ENCODE measurements at places on chromosomes 4 and X.
A peak's percentile ranks its signal among the peaks of the same experiment; 100 is the strongest.

DNA sequence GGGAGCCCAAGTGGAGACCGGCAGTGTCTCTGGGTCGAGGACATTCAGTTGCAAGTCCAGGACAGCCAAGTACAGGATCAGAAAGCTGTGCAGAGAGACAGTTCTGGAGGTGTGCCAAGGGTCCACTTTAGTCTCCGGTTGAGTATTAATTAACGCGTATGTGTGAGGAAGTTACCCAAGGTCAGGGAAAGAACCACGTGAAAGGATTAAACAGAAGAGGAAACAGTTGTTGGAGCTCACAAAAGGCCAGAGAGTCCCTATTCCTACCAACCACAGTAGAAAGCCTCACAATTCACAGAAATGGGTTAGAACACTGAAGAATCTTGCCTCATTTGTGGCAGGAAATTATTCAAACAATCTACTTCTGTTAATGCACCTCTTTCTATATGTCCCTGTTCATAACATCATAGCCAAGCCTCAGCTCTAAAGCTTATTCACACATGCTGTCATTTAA is 17.9 kb upstream of the NSUN7 start:
- no peak for DNase-seq

GRCh38 chrX:143378851-143379250 is 138.4 kb downstream of the SPANXN3 start:
- no peak for DNase-seq

DNA sequence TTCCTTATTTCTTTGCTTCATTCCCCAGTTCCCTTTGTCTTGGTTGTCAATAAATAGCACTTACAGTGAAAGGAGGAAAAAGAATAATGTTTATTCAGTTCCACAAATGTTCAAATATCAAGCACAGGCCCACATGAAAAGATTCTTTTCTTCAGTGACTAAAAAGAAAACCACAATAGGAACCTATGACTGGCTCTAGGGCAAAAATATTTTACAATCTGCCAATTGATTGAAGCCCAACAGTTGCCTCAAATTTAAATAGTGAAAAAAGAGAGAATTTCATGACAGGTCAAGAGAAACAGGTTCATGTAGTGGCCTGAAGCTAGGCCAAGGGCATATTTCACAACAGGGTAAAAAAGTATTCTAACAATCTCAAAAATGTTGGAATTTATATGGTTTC is 553.8 kb downstream of the CENPC start:
- DNase-seq, result no peak

DNA sequence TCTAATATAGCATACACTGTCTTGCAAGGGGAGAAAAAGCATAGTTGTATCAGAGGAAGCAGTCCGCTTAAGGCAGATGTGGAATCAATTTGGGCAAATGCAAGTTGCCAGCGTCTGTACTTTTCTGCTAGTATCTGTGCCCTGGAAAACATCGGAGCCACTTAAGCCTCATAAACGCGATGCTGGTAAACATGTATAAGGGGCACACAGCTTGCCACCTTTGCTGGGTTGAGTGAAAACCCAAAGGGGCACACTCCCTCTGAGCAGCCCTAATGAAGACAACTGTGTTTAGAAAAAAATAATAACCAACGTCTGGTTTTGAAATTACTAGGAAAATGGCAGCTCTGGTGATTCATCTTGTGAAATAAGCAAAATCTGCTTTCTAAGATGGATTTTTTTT is 24.3 kb downstream of the SMIM20 start:
- no peak for DNase-seq

DNA sequence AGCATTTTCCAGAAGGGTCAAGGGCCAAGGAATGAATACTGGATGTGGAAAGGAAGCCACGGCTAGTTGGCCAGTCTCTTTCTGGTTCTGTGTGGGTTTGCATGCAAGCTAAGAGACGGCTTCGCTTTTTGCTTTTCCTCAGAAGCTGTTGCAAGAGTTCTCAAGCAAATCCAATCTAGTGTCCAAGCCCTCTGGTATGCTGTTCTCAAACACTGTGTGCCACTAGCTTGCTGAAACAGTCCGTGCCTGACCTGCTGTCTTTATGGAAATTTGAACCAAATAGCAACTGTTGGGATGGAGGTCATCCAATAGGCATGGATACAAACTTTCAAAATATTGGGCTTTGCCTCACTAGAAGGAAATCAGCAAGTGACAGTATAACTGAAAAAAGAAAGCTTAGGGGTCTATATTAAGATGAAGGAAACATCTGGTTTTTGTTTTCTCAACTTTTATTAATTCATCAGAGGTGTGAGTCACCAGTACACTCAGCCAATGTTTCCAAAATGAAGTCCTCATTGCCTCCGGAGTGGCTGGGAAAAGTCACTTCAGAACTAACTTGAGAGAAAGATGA is 70.5 kb downstream of the SLC9A6 start:
- no peak for DNase-seq

DNA sequence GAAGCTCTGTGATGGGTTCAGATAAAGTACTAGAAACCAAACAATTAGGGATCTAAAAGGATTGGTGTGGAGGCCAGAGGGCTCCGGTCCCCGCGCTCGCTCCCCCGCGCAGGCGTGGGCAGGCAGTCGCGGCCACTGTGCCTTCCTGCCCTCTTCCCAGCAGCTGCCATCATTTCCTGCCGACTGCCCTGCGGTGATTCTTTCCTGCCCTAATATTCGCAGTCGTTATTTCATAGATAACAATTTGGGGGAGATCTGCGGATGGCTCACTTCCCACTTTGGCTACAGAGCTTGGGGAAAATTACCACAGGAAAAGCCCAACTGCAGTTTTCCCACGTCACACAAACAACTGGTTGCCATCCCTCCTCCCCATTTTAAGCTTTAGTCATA is 2.2 kb downstream of the GRIA2 start:
- DNase-seq, result no peak

DNA sequence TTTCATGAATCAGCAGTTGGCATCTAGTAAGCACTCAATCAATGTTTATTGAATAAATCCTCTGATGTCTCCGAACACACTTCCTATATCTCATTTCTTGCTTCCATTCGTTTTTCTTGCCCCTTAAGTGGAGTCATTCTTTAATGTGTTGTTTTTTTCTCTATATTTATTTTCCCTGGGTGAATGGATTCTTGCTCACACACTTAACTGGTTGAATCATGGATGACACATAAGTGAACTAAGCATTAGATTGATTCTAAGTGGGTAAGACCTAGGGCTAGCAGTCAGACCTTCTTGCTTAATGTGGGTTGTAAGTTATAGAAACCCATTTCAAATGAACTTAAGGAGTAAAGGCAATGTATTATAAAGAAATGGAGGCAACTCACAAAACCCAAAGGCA is 111.1 kb downstream of the RTL3 start:
- DNase-seq, result no peak

DNA sequence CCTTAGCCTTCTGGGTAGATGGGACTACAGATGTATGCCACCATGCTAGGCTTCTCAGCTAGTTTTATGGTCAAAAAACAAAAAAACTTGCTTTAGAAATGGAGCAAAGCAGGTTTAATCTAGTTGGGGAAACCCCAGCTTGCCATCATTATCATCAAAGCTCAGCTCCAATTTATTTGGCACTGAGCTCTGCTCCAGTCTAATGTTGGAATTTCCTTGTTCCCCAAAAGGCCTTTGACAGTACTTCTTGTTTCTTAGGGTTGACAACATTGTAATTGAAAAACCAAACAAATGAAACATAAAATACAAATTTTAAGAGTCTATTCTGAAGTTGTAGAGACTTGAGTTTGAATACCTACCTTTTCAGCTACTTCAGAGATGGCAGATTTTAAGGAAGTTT is 48.0 kb downstream of the MRPL1 start:
- no peak for DNase-seq

GRCh38 chrX:48937054-48937907 is 18.5 kb upstream of the PIM2 start:
- peak; percentile 75 for DNase-seq

- DNase-seq, result no peak
Measured at GRCh38 chr4:108834835-108835384, 72.1 kb upstream of the ETNPPL start.

DNA sequence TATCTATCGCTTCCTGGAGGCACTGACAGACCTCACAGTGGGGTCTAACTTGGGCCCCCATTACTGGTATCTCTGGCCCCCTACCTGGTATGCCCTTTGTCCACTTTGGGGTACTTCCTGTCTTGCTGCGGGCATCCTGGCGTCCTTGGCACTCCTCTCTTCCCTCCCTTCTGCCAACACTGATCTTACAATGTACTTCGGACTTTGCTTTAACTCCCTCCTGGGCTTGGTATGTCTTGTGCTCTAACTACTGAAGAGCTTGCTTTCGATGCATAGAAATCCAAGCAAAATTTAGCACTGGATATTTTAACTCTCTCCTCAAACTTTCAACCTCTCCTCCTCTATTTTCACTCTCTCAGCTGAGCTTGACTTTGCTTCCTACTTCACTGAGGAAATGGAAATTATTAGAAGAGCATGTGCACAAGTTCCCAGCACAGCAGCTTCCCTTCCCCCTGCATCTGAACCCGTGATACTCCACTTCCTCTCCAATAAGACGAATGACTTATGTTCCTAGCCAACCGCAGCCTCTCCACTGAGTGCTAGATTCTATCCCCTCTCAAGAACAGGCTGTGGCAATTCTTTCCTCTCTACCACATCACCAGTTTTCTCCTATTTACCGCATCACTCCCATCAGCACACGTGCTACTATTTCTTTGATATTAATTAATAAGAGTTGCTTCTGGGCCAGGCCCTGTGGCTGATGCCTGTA is 52.9 kb downstream of the SUPT20HL2 start:
- no peak for DNase-seq

GRCh38 chr4:80492761-80493160 is 157.2 kb downstream of the CFAP299 start:
- DNase-seq, result peak; percentile 17

DNA sequence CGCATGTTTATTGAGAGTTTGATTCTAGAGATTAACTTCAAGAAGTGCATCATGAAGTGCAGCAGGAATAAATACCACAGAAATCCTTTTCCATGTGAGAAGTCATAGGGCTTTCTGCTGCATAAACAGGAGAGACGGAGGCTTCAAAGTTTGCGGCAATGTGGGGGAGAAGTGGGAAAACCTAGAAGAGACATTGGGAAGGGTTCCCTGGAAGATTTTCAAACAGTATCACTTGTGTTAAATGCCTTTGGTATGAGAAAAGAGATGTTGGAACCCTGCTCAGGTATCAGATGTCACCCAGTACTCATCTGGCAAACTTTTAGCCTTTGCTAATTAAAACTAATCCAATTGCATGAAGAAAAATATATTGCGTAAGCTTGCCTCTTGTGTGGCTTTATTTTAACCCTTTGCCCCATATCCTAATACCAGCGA is 15.4 kb downstream of the NHS start:
- DNase-seq, result no peak

- DNase-seq, result no peak
Measured at GRCh38 chr4:52157641-52158316, 106.7 kb downstream of the SPATA18 start.

- DNase-seq, result no peak
Measured at GRCh38 chrX:134999469-134999868, 8.7 kb downstream of the SMIM10 start.

- no peak for DNase-seq
Measured at GRCh38 chr4:113407409-113407808, 354.1 kb downstream of the CAMK2D start.
